Activated naive CD8-positive, alpha-beta T cell treated with anti-CD3 and anti-CD28 coated beads for 36 hours (primary cell): ENCODE measurements at places on chromosomes 7 and 10. TPM values are rescaled to one million over a fixed set of nuclear protein-coding genes. Genes with fewer than 3 reads are reported as not detected.

GRCh38 chr7:29806208-29806994 lies at the start of gene WIPF3:
Gene WIPF3 (plus strand): TSS chr7:29806508. CDS start chr7:29834725, 28,217 bp downstream.
- peaks cover 5% of the 10 kb centered on the region for H3K4me1 ChIP-seq
- no peaks in the 10 kb centered on the region for H3K36me3 ChIP-seq
- peak; percentile 22 for DNase-seq
- no peak within 1 kb of the TSS for H3K27ac ChIP-seq

DNA sequence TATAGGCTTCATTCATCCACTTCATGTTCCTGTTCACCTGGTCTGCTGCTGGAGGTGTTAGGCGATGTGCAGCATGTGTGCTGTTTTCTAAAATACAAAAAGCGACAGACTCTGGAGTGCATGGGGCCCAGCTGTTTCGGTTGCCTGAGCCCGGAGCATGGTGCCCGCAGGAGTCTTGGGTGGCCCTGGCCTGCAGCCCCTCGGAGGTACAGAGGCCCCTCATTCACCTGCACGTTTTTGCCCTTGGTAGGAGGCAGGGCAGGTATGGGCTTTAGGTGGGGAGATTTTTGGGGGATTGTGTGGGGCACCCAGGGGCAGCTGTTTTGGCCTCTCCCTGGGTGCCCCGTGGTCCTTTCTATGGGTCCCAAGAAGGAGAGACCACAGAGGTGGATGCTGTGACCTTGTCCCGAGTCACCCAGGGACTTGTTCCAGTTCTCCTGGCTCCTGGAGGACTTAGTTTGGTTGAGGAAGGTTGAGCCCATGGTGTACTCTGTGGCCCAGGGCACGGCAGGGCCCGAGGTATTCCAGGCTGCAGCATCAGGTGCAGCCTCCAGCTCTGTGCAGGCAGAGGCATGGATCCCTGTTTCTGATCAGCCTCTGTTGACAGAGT lies 130.7 kb downstream of the TRRAP start:
- H3K36me3 ChIP-seq = peaks cover 34% of the 10 kb centered on the region
- no peak overlapping the region for H3K4me3 ChIP-seq
- no peak overlapping the region for H3K27ac ChIP-seq
- DNase-seq = no peak
- H3K4me1 ChIP-seq = no peaks in the 10 kb centered on the region

- no peaks in the 10 kb centered on the region for H3K36me3 ChIP-seq
- no peak overlapping the region for H3K27ac ChIP-seq
- peaks cover 2% of the 10 kb centered on the region for H3K4me1 ChIP-seq
- H3K4me3 ChIP-seq = no peak overlapping the region
- no peak for DNase-seq
- peaks cover 11% of the 10 kb centered on the region for H3K27me3 ChIP-seq
These were observed 658.2 kb downstream of the LRMDA start for GRCh38 chr10:76089556-76090180.

The OR6B1 gene
- not detected for total RNA-seq

DNA sequence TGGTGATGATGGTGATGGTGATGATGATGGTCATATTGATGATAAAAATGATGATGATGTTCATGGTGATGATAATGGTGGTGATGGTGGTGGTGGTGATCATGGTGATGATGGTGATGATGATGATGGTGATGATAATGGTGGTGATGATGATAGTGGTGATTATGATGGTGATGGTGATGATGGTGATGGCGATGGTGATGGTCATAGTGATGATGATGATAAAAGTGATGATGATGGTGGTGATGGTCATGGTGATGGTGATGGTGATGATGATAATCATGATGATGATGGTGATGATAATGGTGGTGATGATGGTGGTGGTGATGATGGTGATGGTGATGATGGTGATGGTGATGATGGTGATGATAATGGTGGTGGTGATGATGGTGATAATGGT lies 478.7 kb downstream of the TYW1 start:
- H3K4me3 ChIP-seq = no peak overlapping the region
- no peak overlapping the region for H3K27ac ChIP-seq
- no peak for DNase-seq
- H3K4me1 ChIP-seq = no peaks in the 10 kb centered on the region
- no peaks in the 10 kb centered on the region for H3K27me3 ChIP-seq

DNA sequence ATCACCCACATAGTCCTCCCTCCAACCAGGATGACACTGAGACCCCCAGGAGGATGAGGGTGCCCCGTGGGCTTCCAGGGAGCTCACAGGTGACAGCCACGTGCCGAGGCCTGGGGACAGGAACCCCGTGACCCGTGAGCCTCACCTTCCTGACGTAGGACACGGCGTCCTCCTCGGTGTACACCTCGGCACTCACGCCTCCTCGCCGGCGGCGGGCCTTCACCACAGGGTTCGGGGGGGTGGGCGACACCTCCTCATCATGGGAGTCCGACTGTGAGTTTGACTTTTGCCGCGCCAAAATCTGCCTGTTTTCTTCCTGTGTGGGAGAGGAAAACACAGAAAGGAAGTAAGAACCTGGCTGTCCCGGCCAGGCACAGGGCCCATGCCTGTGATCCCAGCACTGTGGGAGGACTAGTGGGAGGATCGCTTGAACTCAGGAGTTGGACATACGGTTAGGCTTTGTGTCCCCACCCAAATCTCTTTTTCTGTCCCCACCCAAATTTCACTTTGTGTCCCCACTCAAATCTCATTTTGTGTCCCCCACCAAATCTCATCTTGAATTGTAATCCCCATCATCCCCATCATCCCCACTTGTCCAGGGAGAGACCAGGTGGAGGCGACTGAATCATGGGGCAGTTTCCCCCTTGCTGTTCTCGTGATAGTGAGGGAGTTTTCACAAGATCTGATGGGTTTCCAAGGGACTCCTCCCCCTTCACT lies 45.9 kb upstream of the DNAAF5 start:
- no peak overlapping the region for H3K4me3 ChIP-seq
- H3K4me1 ChIP-seq = no peaks in the 10 kb centered on the region
- DNase-seq = no peak
- H3K36me3 ChIP-seq = peaks cover 55% of the 10 kb centered on the region

DNA sequence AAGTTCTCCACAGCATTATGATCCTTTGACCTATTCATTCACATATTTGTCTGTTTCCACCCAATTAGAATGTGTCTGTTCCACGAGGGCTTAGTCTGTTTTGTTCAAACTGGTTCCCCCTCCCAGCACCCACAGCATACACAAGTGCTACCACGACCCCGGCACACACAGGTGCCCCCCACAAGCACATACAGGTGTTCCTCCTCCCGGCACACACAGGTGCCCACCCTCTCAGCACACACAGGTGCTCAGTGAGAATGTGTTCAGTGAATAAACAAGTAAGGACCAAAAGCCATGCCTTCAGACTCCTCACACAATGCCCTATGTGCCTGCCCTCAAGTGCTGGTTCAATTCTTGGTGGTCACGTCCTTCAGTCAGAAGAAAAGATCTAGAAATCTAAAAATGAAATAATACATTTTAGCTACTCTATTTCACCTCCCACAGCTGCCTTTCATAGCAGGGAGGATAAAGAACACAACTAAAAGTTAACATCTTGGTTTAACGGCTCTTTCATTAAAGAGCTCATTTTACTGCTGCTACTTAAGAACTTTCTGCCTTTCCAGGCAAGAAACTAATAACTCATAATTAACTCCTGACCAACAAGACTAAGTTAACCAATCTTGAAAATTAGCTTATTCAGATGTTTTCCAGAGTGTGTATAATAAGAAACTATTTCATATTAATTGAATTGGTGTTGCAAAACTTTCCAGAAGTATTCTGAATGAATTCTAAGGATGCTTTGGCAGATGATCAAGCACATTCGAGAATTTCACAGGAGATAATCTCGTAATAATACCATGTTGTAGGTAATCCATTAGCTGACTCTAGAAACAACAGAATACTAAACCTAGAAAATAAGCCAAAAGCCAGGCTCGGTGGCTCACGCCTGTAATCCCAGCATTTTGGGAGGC lies 2.3 kb downstream of the DNMBP start:
- DNase-seq = no peak
- peaks cover 1% of the 10 kb centered on the region for H3K36me3 ChIP-seq
- H3K27me3 ChIP-seq = peaks cover 4% of the 10 kb centered on the region

The VSTM4 gene
- total RNA-seq = not detected

- H3K4me3 ChIP-seq = no peak overlapping the region
- H3K27ac ChIP-seq = peak overlapping the region; percentile 45
- H3K36me3 ChIP-seq = no peaks in the 10 kb centered on the region
- peaks cover 15% of the 10 kb centered on the region for H3K4me1 ChIP-seq
These were observed 55.9 kb downstream of the PWWP2B start for GRCh38 chr10:132452651-132453469.

The FAM241B gene
- total RNA-seq = 9.9 TPM

- DNase-seq = no peak
- H3K4me1 ChIP-seq = peaks cover 13% of the 10 kb centered on the region
- peaks cover under 1% of the 10 kb centered on the region for H3K36me3 ChIP-seq
- H3K27me3 ChIP-seq = no peaks in the 10 kb centered on the region
- H3K27ac ChIP-seq = no peak overlapping the region
- no peak overlapping the region for H3K4me3 ChIP-seq
These were observed 549.5 kb downstream of the DNAJB6 start for GRCh38 chr7:157886266-157886665.

DNA sequence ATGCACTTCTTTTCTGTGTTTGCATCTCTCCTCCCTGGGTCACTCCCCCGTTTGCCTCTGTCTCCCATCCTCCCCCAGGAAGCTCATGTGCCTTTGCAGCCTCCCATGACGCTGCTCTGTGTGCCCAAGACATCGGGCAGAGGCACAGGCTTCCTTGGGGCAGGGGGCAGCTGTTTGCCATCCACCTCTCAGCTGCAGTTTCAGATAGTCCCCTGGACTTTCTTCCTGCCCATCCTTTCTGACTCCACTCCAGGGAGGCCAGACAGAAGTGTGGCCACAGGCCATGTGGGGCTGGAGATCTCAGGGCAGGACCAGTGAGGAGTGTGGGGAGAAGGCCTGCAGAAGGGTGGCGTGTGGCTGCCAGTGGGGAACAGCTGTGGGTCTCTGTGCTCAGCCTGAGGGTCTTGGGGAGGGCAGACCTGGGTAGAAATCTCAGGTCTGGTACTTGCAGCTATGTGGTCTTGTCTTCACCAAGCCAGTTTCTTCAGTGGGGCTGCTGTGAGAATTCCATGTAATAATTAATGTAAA lies 10.6 kb upstream of the SAMD8 start:
- no peak for DNase-seq
- H3K36me3 ChIP-seq = no peaks in the 10 kb centered on the region
- no peaks in the 10 kb centered on the region for H3K4me1 ChIP-seq
- H3K27me3 ChIP-seq = no peaks in the 10 kb centered on the region
- no peak overlapping the region for H3K27ac ChIP-seq
- H3K4me3 ChIP-seq = no peak overlapping the region

The PLAU gene
- total RNA-seq = not detected

The PRPS1L1 gene
- total RNA-seq = not detected

The NKX2-3 gene
- not detected for total RNA-seq

GRCh38 chr7:116653646-116654045 lies 18.4 kb upstream of the MET start:
- no peak overlapping the region for H3K4me3 ChIP-seq
- H3K36me3 ChIP-seq = no peaks in the 10 kb centered on the region
- H3K27me3 ChIP-seq = peaks cover 21% of the 10 kb centered on the region
- H3K4me1 ChIP-seq = no peaks in the 10 kb centered on the region
- H3K27ac ChIP-seq = no peak overlapping the region
- DNase-seq = no peak

DNA sequence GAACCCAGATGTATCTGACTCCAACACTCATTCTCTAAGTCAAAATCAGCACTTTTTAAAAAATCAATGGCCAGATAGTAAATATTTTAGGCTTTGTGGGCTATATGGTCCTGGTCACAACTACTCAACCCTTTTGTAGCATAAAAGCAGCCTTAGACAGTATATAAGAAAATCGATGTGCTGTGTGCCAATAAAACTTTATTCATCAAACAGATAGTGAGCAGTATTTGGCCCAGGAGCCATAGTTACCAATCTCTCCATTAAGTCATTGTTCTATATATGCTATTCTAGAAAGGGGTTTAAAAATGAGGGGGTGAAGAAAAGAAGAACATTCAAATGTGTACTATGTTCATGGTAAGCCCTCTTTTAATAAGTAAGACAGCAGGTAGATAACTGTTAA lies 18.5 kb upstream of the GPAM start:
- H3K4me1 ChIP-seq = peaks cover 4% of the 10 kb centered on the region
- peaks cover 27% of the 10 kb centered on the region for H3K27me3 ChIP-seq
- no peak for DNase-seq
- no peaks in the 10 kb centered on the region for H3K36me3 ChIP-seq

DNA sequence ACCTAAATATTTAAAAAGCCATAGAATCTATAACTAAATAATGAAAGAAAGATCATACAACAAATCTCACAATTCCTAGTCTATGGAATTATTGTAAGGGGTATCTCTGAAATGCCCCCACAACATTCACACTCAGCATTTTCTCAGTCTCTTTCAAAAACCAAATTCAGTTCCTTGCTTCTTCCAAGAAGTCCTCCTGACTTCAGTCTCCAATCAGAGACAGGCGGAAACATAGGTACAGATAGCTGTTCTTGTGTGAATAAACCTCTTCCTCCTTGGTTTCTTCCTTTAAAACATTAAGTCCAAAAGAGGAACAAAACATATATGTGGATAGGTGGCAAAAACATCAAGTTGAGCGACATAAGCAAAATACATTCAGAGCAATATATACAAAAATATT lies 13.9 kb upstream of the FBXW4 start:
- H3K36me3 ChIP-seq = no peaks in the 10 kb centered on the region
- peaks cover 19% of the 10 kb centered on the region for H3K4me1 ChIP-seq
- no peak for DNase-seq
- H3K27ac ChIP-seq = no peak overlapping the region

GRCh38 chr7:44650772-44651171 lies 44.3 kb downstream of the OGDH start:
- no peak for DNase-seq
- no peak overlapping the region for H3K27ac ChIP-seq
- H3K27me3 ChIP-seq = no peaks in the 10 kb centered on the region
- peaks cover 3% of the 10 kb centered on the region for H3K4me1 ChIP-seq
- H3K4me3 ChIP-seq = no peak overlapping the region

- H3K27ac ChIP-seq = no peak overlapping the region
- no peaks in the 10 kb centered on the region for H3K4me1 ChIP-seq
- H3K4me3 ChIP-seq = no peak overlapping the region
- no peaks in the 10 kb centered on the region for H3K27me3 ChIP-seq
These were observed 104.1 kb upstream of the FERD3L start for GRCh38 chr7:19249281-19249680.
